ENCODE measurements at places on chromosomes 3 and 15.

DNA sequence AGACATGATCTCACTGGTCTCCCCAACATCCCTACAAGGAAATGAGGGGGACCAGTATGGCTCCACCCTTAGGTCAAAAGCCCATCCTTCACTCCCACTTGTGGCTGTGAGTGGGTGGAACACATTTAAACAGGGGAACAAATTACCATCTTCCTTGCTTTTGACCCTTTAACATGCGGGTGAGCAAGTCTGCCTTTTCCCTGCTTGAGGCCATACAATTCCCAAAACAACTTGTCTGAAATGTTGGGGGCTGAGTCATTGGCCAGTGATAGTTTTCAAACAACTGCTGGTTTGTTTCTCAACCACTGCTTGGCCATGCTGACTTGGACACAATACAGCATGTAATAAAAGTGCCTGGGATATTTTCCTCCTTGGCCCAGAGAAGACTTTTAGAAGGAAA is 39.6 kb downstream of the COL8A1 start:
- no peak for DNase-seq

- no peak for DNase-seq
Observed at GRCh38 chr3:195251336-195252065, 19.5 kb downstream of the XXYLT1 start.

- no peak for DNase-seq
Observed at GRCh38 chr15:74870436-74871215, 2.5 kb downstream of the SCAMP2 start.

GRCh38 chr3:142647856-142648255 is 51.7 kb downstream of the PLS1 start:
- DNase-seq: no peak

Data from NCI-H510A treated with DMSO at 0.1 percent for 48 hours (cell line).